AG04450 (cell line): ENCODE measurements at places on chromosomes 5 and 9.

DNA sequence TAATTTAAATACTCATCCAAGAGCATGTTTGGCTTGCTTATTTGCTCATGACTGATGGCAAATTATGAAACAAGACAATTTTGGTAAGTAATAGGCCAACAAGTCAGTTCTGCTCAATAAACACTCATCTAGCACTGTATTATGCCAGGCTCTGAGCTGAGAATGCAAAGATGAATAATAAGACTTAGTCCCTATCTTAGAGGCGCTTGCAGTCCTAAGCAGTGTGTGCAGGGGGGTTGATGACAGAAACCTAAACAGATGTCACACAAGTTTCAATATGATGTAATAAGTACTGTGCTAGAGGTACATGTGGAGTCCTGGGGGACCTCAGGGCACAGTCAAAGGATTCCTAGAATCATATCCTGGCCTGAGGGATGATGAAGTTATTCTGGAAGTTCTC, 287.6 kb upstream of the ADRA1B start:
- no peak for DNase-seq

GRCh38 chr5:58499231-58499630, 8.0 kb downstream of the GAPT start:
- no peak for DNase-seq

DNA sequence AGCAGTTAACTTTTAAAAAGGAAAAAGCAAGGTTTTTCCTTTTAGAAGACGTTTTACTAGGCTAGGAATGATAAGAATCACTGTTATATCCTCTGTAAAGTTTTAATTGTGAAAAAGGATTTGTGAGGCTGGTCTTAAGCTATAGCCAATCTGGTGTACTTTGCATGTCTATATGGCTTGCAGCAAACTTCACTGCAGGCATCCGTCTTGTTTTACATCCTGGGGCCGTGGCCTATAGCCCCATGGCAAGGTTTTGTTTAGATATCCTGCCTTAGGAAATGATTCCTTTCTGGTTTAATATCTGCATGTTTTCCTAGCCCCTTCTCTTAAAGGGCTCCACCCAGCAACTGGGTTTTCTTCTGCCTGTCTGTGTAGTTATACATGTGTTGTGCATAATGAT, 272.8 kb downstream of the ICE1 start:
- no peak for DNase-seq

GRCh38 chr9:4805191-4805918, 12.6 kb downstream of the RCL1 start:
- no peak for DNase-seq

- DNase-seq: no peak
Measured at GRCh38 chr9:19552282-19553105, 143.7 kb downstream of the ACER2 start.

DNA sequence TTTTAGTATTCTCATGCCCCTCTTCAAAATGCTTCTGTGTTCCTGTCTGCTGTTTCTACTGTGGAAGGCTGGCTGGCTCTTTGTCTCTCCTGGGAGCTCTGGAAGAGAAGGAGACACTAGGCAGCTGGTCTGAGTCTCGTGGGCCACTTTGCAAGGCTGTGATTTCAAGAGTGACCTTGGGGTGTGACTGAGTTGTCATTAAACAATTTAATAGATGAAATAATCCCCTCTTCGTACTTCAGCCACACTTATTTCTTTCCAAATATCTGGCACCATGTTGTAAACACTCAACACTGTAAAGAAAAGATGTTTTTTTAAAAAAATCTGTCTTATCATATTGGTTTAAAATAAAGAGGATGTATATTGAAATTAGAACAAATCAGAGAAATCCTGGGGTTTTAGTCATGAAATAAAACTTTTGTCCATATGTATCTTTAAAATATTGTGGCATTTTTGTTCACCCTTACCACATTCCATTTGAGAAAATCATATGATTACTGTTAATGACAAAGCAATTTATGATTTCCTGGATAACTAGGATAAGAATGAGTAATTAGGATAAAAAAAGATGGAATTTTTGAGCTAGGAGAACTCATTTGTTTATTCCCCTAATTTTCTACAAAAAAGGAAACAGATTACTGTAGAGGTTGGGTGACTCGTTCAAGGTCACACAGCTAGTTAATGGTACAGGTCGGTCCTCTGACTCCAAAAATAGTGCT, 200.8 kb downstream of the MAT2B start:
- peak; percentile 18 for DNase-seq

DNA sequence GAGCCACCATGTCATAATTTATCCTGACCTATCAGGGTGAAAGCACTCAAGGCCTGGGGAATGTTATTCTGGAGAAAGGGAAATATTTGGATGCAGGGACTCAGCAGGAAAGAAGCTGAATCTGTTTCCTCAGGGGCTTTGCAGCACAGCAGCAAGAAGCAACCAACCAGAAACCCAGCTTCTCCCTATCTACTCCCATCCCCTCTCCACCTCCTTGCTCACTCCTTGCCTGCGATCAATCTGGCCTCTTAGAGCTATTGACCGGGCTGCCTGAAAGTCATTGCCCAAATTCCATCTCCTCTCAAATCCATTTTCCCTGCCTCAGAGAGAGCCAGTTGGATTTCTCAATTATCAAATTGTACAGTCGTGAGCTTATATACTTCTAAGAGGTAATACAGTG, 542.0 kb upstream of the TRPC7 start:
- no peak for DNase-seq

GRCh38 chr5:137651022-137651421, 84.9 kb downstream of the KLHL3 start:
- DNase-seq: no peak
